Renal cortex interstitium (tissue), 15 donors: ENCODE measurements at places on chromosomes 7 and 10. TPM values are rescaled to one million over a fixed set of nuclear protein-coding genes. Genes with fewer than 3 reads are reported as not detected.

GRCh38 chr10:73841526-73842285, 30.3 kb upstream of the NDST2 start:
- no peak for DNase-seq

DNA sequence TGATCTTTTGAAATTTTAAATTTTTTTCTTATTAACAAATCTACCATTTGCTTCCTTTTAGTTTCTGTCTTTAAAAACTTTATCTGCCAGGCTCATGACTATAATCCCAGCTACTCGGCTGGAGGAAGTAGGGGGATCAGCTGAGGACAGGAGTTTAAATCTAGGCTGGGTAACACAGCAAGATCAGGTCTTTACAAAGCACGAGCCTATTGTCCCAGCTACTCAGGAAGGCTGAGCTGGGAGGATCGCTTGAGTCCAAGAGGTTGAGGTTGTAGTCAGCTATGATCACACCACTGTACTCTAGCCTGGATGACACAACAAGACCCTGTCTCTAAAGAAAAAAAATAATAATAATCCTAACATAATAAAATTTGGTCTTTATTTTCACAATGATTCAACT, 17.5 kb downstream of the DPY19L1 start:
- no peak for DNase-seq

DNA sequence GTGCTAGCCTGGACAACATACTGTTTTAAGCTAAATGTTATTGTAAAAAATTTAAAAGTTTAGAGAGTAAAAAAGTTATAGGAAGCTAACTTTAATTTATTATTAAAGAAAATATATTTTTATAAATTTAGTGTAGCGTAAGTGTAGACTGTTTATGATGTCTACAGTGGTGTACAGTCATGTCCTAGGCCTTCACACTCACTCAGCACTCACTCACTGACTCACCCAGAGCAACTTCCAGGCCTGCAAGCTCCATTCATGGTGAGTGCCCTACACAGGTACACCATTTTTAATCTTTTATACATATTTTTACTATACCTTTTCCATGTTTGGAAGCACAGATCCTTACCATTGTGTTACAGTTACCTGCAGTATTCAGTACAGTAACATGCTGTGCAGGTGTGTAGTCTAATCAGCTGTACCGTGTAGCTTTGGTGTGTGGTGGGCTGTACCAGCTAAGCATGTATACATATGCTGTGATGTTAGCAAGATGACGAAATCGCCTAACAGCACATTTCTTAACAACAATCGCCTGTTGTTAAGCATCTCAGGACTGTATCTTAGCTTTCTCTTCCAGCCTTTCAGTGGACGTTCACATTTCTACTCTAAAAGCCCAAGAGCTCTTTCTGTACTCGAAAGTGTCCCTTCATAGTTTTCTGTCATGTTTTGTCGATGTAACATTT, 12.5 kb downstream of the RNF32 start:
- no peak for DNase-seq

DNA sequence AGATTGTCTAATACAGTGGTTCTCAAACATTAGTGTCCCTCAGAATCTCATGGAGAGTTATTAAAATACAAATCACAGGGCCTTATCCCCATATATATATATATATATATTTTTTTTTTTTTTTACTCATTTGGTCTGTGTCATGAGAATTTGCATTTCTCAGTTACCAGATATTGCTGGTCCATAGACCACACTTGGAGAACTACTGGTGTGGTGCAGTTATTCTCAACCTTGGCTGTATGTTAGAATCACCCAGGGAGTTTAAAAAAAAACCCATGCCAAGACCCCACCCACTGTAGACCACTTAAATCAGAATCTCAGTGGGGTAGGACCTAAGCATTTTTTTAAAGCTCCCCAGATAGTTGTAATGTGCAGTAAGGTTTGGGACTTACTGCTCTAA, 179.9 kb downstream of the AUTS2 start:
- no peak for DNase-seq

The GPR37 gene
- polyA plus RNA-seq = 2.0 TPM

GRCh38 chr10:49688920-49689319, 9.5 kb downstream of the C10orf53 start:
- no peak for DNase-seq

DNA sequence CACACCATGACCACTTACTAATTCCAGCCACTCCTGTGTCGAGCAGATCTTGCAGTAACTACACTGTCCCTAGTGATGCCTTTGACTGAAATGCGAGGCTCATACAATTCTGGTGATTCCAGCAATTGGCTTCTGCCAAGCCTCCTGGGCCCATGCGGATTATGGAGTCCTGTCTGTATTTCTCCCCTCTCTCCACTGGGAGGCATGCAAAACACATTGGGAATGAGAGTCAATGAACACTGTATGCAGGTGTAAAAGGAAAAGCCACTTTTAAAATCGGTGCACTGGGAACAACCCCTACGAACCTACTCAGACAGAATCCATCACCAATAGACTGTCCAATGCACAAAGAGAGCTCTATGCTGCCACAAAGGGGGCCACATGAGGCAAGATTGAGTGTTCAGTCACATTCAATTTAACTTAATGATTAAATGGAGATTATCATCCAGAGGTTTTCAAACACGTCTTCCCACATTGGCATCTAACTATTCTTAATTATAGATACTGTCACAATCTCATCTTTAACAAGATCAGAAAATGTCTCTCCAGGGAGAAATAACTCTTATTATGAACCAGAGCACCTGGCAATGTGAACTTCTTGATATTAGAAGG, 550.6 kb downstream of the GLRX3 start:
- DNase-seq = peak; percentile 11

The HOXA7 gene
- 24.3 TPM for polyA plus RNA-seq

- DNase-seq = no peak
These were observed 54.9 kb upstream of the CAMK2B start for GRCh38 chr7:44380189-44380830.

The SPDYE2 gene
- polyA plus RNA-seq = 3.2 TPM

GRCh38 chr7:49497471-49497870, 276.0 kb upstream of the VWC2 start:
- no peak for DNase-seq

DNA sequence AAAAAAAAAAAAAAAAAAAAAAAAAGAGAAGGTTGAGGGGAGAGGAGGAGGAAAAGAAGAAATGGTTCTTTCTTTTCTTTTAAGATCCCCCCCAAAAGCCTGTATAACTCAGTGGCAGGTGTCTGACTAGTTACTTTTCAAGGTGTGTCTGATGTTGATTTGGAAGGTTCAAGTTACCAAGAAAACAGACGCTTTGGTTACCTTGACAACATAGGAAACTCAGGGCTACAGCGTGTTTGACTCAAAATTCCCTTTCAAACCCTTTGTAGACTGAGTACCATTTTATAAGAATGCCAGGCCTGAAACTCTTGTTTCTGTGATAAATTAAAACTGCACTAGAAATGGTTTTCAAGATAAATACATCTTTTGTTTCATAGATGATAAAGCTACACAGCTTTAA, 286.8 kb downstream of the SKIDA1 start:
- peak; percentile 32 for DNase-seq

DNA sequence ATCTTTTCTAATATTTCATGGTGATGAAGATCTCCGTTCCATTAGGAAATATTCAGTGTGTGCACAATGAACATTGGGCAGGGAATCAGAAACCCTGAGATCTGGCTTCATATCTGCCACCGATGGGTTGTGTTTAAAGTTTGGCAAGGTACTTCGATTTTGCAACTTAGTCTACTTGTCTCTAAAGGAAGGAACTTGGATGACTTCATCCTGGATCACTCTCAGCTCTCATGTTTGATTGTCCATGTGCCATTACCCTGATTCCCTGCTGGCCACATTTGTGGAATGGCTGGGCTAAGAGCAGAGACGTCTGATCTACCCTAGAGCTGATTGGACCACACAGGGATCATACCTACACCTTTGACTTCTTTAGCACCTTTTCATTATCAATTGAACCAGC, 177.0 kb upstream of the KMT2E start:
- DNase-seq = no peak

DNA sequence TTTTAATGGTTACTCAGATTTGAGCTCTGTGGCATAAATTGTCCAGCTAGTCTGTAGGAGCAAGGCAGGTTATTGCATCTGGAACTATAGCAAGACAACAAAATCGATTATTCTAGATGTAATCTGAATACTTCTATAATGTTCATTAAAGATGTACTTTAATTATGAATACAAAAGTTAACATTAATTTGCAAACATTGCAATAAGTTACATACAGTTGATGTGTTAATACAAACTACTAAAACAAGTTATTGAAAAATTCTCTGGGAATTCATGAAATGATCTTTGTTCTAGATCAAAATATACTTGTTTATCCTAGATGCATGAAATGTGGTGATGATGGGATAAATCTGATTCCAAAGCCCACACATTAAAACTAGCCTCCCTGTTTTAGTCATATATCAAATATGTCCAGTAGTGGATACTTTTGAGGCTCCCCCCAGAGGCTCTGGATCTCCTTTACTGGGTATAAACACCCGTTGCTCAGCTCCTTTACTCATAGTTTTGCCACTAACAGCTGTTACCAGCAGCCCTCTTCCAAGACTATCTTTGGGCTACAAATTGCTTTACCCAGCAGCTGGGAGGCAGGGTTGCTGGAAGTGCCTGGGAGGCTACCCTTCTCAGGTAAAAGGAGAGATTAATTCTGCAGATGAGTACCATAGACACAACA, 78.1 kb downstream of the ARL4A start:
- DNase-seq = no peak

GRCh38 chr7:151893405-151893923, 16.5 kb upstream of the PRKAG2 start:
- DNase-seq = no peak

The LIPM gene
- not detected for polyA plus RNA-seq
